Bone marrow (tissue), 2 donors: ENCODE measurements at places on chromosomes 11 and 22.

DNA sequence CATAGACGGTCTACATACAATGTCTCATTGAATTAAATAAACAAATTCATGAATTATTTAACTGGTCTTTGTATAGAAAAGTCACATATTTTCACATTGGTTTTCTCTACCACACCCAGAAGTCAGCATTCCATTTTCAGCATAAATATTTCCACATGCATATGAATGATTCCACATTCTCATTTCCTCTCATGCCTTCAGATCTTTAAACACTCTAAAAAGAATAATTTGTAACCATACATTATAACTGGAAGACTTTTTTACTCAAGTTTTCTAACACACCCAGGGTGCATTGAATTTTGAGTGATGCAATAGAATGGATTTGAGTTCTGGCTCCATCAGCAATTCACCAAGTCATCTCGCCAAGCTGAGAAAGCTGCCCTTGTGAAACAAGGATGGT, 501.8 kb upstream of the TENM4 start:
- DNase-seq = no peak

DNA sequence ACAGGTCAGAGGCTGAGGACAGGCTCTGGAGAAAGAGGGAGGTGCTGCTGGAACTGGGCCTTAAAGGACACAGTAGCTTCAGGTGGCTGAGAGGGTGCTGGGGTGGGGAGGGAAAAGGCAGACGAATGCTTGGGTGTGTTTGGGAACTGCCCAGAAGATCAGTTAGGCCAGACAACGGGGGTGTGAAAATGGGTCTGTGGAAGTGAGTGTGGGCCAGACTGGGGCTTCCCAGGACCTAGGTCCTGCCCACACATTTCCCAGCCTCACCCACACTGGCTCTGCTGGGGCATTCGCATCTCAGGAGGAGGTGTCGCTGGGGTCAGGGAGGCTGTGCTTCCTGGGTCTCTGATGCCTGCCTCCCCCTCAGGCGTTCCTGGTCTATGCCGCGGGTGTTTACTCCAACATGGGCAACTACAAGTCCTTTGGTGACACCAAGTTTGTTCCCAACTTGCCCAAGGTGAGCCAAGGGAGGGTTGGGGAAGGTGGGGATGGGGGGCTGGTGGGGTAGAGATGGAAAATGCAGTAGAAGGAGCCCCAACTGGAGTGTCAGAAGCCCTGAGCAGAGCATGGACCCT, 4.7 kb downstream of the DPP3 start:
- no peak for DNase-seq

- no peak for DNase-seq
Observed at GRCh38 chr11:65944191-65944590, 1.1 kb upstream of the TSGA10IP start.

- no peak for DNase-seq
Observed at GRCh38 chr11:121586750-121587149, 134.0 kb upstream of the SORL1-AS1 start.

DNA sequence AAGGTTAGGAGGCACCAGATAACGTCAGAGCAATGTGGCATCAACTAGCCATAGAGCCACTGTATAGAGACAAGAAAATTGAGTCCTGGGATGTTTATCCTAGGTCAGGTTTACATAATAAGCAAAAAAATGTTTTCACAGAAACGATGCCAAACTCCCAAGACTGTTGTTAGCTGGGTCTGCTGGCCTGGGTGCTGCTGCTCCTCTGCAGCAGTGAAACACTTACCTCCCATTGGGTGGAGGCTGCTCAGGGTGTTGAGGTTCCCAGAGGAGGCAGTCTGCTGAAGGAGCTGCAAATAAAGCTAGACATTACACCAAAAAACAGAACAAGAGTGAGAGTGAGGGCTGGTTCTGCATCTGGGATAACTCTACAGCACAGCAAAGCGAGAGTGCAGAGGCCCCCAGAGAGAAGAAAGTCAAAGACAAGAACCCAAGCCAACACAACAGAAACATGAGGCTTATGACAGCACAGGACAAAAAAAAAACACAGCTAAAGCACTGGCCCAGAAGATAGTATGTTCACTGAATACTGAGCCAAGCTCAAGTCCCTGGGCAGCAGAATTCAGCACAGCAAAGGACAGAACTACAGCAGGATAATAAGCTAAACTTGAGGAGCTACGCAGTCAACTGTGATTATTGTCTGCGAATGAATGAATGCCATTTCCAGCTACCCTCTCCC, 29.9 kb upstream of the RAPSN start:
- no peak for DNase-seq
